ENCODE measurements at places on chromosomes 7 and 10.

DNA sequence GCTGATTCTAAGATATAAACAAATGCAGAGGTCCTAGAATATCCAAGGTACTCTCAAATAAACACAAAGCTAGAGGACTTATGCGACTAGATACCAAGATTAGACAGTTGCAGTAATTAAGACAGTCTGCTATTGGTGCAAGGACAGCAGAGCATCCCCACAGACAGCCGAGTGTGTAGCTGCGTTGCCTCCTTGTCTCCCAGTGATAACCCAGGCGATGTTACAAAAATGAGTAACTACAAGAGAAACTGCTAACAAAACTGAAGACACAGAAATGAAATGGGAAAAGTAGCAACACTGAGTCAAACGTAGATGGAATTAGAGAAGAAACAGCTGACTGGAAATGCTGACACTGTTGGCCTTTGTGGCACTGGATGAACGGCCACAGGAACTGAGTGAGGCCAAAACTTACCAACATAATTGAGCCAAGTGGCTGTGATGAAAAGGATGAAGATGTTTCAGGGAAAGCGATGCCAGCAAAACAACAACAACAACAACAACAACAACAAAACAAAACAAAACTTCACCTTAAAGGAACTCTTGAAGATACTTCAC, 54.3 kb downstream of the BAIAP2L1 start:
- DNase-seq = no peak

DNA sequence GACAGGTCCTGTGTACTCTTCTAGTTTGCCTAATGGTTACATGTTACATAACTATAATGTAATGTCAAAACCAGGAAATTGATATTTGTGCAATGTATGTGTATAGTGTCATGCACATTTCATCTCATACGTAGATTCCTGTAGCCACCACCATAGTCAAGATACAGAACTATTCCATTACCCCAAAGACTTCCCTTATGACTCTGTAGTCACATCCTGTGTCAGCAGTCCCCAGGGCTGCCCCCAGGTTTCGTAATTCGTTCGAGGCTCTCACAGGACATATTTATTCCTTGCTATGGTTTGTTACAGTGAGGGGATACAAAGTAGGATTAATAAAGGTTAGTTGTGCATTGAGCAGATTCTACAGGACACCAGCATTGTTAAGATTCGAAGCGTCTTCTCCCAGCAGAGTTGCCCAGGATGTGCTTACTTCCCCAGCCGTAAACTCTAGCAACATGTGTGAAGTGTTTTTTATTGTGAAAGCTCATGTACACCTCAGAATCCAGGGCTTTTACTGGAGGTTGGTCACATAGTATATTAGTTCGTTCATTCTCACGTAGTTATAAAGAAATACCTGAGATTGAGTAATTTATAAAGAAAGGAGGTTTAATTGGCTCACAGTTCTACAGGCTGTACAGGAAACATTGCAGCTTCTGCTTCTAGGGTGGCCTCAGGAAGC, 18.6 kb downstream of the RABGEF1 start:
- no peak for DNase-seq

DNA sequence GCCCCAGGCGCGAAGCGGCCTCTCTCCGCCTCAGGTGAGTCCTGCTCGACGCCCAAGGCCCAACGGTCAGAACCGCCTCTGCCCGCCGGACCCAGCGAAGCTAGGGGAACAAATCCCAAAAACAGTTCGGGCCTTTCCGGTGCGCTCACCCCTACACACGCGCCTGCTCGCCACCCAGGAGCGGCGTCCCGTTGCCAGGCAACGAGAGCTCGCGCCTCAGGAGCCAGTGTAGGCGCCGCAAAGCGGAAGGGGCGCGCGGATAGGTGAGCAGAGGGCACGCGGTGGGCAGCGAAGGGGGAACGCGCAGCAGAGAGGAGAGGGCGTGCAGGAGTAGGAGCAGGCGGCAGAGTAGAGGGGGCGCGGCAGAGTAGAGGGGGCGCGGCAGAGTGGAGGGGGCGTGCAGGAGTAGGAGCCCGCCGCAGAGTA, at the start of the genes DYDC1 and DYDC2:
DYDC1 (minus strand) TSS at position 193 of the 426 bp plus-strand sequence. CDS start 4,154 bp downstream, outside the sequence.
DYDC2 (plus strand) TSS at position 219 of the 426 bp plus-strand sequence. CDS start 5,663 bp downstream, outside the sequence.
- DNase-seq = peak; percentile 64

DNA sequence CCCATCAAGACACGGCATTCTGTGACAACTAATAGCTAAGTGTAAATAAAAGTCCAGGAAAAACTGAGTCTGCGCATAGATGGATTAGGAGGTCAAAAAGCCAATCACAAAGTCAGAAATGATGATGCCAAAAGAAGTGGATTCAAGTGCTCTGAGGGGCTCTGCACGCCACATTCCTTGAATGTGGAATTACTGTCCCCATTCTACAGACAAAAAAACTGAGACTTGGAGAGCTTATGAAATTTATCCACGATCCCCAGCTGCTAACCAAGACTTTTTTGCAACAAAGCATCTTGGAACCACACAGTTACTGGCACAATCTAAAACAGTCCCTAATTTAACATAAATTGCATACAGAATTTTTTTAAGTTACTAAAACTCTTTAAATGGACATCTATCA, 49.6 kb upstream of the SLIT1 start:
- DNase-seq = no peak

DNA sequence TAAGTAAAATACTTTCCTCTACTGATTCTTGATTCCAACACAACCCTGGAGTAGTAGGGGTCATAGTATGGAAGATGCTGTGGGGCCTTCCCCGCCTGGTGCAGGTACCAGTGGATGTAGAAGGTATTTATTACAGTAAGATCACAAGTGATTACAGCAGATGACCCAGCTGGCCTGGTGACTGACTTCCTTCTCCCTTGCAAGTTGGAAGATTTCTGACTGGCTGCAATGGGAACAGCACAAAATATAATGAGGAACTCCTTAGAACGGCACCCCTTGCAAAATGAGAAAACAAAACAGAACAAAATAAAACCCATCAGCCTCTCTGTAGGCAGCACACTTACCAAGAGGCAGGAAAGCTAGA, 61.7 kb upstream of the TARP start:
- no peak for DNase-seq

- no peak for DNase-seq
Measured at GRCh38 chr7:64758151-64758550, 36.1 kb upstream of the ZNF138 start.

GRCh38 chr7:1674161-1675035, 4.3 kb downstream of the ELFN1 start:
- no peak for DNase-seq

DNA sequence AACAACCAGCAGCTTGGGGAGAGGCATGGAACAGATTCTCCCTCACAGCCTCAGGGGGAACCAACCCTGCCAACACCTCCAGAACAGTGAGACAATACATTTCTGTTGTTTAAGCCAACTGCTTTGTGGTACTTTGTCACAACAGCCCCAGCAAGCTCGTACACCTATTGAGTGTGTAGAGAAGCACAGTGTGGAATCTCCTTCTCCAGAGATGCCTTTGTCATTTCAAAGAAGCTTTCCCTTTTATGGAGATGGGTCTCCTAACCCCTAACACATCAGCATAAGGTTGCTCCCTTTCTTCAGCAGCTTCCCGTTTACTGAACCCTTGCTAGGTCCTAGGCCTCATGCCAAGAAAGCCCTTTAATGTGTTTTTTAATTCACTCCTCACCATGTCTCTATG, 60.7 kb upstream of the AGK start:
- no peak for DNase-seq

DNA sequence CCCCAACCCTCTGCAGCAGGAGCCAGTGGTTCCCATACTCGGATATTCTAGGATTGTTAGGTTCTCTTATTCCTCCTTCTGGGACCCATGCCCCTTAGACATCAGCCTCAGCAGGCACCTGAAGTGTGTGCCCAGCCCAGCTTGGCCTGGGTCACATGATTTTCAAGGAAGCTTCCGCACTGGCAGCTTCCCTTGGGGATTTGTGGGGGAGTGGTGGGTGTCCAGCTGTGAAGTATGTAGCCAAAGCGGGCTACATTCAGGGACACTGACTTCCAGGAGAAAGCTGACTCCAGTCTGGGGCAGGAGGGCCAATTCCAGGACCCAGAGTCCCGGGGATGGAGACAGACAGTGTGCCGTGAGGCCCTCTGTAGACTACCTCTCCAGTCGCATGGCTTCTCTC, 1.3 kb downstream of the LDB1 start:
- DNase-seq = no peak
